ENCODE measurements at places on chromosomes 1 and 21.

- DNase-seq, result no peak
Observed at GRCh38 chr1:15172405-15173259, 19.1 kb downstream of the TMEM51 start.

GRCh38 chr21:43917515-43918384 is 52.7 kb downstream of the AGPAT3 start:
- no peak for DNase-seq

- DNase-seq, result no peak
Observed at GRCh38 chr1:35030756-35031446, 844 bp downstream of the ZMYM6 start.

DNA sequence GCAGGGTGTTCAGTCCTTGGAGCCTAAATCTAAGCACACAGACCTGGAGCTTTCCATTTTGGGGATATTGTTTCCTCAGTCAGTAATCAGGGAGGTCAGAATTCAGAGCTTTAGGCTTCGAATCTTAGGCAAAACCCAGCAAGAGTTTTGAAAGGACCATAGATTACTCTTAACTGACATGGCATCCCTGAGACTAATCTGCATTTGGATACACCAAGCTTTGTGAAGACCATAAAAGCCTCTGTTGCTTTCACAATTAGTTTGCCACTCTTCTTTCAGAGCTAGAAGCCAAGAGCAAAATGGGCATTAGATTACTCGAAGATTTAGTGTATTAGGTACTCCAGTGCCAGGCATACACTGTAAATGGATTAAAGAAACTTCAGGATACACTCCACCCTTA is 131.8 kb upstream of the GREM2 start:
- no peak for DNase-seq

- no peak for DNase-seq
Observed at GRCh38 chr1:15676010-15676409, 8.1 kb upstream of the PLEKHM2 start.

DNA sequence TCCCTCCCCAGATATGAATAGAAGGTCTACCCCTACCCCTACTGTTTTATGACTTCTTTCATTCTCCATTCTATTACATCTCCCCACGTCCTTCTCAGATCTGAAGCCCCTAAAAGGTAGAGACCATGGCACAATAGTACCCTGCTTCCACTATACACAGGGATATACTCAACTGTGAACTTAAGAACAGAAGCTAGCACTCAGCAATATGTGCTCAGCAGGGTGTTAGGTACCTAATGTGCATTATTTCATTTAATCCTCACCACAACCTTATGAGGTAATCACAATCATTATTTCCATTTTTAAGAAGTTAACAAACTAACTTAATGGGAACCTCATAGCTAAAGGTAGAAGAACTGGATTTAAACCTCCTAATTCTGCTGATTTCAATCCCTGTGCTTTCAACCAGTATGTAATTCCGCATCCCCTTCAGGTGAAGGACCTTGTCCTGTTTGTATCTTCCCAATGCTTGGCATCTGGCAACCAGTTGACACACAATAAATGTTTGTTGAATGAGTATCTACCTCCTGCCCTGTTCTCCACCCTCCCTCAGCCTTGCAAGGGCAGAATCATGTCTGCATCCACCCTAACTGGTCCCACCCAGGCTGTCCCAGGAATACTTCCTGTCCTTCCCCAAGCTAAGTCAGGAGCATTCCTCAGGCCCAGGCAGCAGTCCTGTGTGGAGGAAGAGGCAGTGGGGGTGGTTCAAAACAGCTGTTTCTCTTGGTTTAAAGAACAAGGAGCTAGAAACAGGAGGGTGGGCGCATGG is 6.5 kb downstream of the DENND2D start:
- DNase-seq, result no peak

DNA sequence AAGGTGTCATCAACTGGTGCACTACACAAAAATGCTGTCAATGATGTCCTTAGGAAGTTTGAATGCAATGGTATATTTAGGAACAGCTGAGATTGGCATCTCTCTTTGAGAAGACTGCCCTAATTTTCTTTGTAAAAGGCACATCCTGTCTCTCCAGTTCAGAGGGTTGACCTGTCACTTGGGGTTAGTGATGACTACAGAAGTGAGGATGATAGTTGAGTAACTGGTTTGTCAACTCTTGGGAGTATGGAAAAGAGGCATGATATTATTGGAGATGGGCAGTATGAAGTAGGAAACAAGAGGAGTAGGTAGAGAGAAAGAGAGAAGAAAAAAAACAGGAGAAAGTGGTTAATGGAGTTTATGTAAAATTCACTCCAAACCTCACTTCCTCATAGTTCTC is 40.4 kb upstream of the PIGC start:
- DNase-seq, result no peak

DNA sequence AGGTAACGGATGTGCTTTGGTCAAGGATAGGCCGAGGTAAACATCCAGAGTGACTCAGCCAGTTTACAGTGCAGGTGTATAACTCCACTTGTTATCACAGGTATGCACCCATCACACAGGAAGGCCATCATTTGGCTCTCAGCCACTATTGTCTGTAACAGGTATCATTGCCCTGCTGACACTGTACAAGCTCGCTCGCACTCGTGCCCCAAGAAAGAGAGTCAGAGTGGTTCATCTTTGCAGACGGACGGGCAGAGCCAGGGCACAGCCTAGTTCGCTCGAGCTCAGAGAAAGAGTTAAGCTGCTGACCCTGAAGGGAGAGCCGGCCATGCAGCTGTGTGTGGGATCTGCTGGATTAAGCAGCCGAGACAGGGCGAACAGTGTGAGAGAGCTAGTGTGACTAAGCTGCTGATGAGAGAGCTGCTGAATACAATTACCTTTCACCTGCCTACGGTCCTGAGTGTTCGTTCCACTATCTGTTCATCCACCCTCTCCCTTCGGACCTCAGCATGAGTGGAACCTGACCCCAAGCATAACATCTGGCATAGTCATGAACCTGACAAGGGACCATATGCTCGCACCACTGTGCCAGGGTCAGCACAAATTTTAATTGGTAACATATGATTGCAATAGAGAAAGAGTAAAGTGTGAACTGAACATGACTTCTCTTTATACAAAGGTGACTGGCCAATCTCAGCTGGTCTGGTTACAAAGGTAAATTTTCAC is 27.0 kb upstream of the LYPD8 start:
- DNase-seq, result no peak

DNA sequence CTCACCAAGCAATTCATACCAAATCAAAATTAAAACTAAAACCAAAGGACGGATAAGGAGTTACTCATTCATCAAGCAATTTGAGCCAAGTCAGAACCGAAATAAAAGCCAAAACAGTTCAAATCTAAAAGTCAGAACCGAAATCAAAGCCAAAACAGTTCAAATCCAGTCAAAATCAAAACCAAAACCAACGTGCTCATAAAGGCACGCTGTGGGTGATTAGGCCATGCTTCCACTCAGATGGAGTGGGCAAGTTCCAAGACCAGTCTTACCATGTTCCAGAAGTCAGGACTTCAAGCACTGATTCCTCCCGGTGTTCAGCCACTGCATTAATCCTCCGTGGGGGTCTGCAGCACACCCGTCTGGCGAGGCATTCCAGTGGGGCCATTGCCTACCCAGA is 409.3 kb downstream of the TGFB2 start:
- no peak for DNase-seq

DNA sequence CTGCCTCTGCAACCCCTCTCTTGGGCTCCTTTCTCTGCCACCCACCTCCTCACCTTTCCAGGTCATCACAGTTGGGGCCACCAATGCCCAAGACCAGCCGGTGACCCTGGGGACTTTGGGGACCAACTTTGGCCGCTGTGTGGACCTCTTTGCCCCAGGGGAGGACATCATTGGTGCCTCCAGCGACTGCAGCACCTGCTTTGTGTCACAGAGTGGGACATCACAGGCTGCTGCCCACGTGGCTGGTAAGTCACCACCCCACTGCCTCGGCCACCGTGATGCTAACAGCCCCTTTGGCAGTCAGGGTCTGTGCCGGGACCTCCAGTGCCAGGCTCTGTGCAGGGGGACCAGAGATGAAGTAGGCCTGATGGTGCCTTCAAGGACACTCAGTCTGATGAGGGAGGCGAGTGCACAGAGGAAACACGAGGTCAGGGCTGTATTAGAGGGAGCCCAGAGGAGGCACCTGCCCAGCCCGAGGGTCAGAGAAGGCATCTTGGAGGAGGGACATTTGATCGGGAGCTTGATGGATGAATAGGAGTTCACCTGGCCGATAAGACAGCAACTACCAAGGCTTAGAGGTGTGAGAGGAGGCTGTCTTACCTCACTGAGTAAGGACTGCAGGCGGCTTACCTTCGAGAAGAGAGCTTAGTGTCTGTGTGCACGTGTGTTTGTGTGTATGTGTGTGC is 18.1 kb downstream of the PCSK9 start:
- no peak for DNase-seq

- no peak for DNase-seq
Observed at GRCh38 chr1:81802457-81802706, 1.6 kb downstream of the ADGRL2 start.

- DNase-seq, result no peak
Observed at GRCh38 chr1:88566615-88567387, 117.3 kb upstream of the PKN2 start.

DNA sequence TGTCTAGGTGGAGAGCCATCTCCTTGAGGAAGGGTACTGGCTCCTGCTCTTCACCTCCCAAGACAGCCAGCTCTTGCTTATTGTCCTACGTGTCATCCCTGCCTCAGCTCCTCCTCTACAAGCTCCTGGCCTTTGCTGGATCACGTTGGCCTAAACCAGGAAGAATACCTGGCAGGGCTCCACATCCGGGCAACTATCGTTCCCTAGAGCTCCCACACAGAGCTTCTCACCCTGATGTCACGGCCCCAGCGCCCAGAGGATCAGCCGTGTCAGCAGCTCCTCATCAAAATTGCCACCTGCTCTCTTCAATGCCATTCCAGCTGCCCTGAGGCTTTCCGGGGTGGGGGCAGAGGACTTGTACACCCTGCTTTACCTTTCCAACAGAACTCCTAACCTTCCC is 1.9 kb upstream of the TPM3 start:
- DNase-seq, result no peak

DNA sequence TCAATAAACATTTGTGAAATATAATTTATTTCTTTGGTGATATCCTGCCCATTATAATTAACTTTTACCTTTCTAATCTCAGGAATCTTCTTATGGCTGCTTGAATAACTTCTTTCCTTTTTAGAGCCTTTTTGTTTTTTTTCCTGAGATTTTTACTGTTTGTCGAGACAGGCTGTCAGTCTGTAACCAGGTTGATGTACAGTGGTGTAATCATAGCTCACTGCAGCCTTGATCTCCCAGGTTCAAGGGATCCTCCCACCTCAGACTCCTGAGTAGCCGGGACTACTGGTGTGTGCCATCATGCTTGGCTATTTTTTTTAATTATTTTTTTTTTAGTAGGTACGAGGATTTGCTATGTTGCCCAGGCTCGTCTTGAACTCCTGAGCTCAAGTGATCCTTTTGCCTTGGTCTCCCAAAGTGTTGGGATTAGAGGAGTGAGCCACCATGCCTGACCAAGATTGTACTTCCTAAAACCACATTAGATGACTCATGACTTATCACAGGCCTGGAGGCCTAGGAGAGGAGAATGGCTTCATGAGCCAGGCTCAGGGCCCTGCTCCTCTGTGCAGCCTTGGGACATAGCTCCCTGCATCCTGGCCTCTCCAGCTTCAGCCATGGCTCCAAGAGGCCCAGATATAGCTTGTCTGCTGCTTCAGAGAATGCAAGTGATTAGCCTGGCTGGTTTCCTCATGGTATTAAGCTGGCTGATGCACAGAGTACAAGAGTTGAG is 48.6 kb downstream of the CTH start:
- no peak for DNase-seq

- no peak for DNase-seq
Observed at GRCh38 chr1:170049176-170049800, 25.2 kb downstream of the KIFAP3 start.

DNA sequence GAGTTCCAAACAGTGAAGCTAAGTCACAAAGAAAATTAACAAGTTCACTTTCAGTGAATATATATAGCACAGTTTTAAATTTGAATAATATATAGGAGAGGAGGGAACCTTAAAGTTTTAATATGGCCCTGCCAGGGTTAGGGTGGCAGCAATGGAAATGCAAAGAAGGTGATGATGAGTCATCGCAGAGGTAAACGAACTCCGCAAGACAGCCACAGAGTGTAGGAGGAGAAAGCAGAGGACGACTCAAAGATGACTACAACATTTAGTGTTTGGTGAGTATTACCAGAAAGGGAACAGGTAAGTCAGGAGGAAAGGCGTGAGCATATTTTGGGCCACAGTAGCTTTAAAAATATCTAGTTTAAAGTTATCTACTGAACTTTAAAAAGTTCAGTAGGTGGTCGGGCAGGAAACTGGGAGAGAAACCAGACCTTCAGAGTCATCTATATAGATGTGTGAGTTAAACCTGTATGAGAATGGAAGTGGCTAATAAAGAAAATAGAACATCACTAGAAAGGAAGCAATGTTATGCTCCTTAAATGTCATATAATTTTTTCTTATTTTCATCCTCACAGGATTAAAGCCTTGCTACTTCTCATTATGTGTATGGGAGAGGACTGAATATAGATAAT is 75.7 kb downstream of the UCHL5 start:
- no peak for DNase-seq

Measured in NCI-H1105 (cell line).